ENCODE measurements at places on chromosomes 3 and 15.
A peak's percentile ranks its signal among the peaks of the same experiment; 100 is the strongest.

DNA sequence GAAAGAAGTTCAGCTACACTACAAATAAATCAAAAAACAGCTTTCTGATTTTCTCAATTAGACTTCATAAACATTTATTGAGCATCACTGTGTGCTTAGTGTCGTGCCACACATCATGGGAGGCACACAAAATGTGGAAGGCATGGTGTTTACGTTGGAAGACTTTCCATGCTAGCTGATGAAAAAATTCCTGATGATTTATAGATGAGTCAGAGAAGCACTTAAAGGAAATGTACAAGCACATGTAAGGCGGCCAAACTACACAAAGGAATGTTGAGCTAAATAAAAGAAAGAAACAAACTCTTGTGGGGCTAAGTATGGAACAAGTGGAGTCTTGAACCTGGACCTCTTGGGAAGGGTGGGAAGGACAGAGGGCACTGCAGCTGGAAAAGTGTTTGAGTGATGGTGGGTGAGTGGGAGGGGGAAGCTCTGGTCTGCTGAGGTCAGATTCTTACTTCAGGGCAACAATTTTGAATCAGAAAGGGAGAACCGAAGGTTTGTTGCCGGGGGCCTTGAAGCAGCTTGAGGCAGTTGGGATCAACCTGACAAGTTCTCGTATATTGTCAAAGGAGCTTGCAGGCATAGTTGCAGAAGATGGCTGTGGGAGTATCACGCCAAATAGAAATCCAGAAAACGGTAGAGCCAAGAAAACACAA is 66.9 kb downstream of the FOXB1 start:
- DNase-seq, result no peak
- no peak overlapping the region for H3K4me3 ChIP-seq
- H3K4me1 ChIP-seq, result peaks cover 14% of the 10 kb centered on the region

DNA sequence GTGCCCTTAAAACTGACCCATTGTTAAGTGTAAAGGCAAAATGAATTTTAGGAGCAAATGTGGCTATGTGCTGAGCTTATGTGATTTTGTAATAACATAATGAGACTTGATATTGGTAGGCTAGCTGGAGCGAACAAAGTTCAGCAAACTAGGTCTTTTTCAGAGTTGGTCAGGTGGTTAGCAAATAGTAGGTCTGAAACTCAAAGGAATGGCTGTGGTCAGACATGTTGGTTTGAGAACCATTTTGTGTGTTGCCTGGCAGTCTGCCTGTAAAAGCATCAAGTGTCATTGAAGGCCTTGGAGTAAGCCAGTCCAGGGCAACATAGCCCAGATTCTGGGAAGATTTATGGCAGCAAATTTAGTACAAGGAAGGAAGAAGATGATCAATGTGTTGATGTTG is 16.4 kb downstream of the FBXO22 start:
- peaks cover 8% of the 10 kb centered on the region for H3K4me1 ChIP-seq
- no peak overlapping the region for H3K4me3 ChIP-seq
- peaks cover 9% of the 10 kb centered on the region for H3K36me3 ChIP-seq
- H3K27ac ChIP-seq, result no peak overlapping the region

DNA sequence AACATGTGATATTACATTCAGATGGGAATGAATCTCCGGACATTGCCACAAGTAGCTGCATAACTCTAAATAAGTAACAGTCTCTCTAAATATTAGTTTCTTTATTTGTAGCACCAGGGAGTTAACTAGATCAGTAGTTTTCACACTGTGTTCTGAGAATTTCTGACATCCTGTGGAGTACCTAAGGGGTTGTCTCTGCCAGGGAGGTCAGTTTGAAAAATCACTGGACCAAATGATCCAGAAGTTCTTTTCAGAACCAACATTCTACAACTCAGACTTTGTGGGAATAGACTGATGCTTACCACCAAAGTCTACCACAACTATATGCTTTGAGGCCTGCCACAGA is 9.0 kb upstream of the ILDR1 start:
- no peak overlapping the region for H3K27ac ChIP-seq
- H3K4me1 ChIP-seq, result no peaks in the 10 kb centered on the region
- H3K4me3 ChIP-seq, result no peak overlapping the region
- DNase-seq, result no peak
- H3K36me3 ChIP-seq, result no peaks in the 10 kb centered on the region
- no peaks in the 10 kb centered on the region for H3K27me3 ChIP-seq

DNA sequence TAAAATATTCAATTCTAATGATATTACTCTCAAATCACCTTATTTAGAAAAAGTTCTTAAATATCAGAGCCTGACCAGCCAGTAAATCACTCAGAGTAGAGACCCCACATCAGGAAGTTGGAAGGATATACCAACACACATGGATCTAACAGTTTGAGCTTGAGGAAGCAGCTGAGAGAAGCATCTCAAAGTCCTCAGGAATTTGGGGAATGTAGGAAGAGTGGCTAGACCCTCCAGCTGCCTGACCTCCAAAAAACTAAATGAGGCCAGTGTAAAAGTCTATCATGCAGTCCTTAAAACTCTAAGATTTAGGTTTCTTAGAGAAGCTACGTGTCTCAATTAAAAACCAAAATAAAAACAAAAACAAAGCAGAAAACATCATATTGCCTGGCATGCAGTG is 55.4 kb downstream of the SETD2 start:
- peak overlapping the region; percentile 82 for H3K27ac ChIP-seq
- H3K4me3 ChIP-seq, result no peak overlapping the region
- peaks cover 7% of the 10 kb centered on the region for H3K4me1 ChIP-seq

DNA sequence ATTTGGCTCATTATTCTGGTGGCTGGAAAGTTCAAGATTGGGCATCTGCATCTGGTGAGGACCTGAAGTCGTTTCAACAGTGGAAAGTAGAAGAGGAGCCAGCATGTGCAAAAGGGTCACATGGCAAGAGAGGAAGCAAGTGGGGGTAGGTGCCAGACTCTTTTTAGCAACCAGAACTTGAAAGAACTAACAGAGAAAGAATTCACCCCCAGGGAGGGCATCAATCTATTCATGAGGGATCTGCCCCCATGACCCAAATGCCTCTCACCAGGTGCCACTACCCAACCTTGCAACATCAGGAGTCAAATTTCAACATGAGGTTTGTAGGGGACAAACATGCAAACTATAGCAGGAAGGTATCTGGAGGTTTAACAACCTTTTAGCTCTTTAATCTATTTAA is 10.3 kb upstream of the RYK start:
- no peak overlapping the region for H3K4me3 ChIP-seq
- no peaks in the 10 kb centered on the region for H3K36me3 ChIP-seq
- peak overlapping the region; percentile 47 for H3K27ac ChIP-seq
- H3K4me1 ChIP-seq, result peaks cover 30% of the 10 kb centered on the region
- H3K27me3 ChIP-seq, result no peaks in the 10 kb centered on the region

DNA sequence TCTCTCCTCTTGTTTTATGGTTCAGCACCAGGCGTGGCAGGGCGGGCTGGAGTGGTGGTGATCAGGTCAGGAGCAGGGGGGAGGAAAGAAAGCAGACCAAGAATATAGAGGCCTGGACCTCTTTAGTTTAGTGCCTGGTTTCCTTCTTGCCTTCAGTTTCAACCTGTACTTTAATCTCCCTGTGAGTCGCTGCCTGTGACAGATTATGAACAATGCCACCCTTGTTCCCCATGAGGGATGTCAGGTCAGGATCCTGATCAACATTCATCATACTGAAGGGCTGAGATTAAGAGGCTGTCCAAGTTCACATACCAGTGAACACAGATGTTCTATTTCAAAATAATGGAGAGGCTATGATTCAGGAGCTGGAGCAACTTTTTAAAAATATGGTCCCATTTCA is 11.4 kb downstream of the ENTPD3 start:
- no peak overlapping the region for H3K4me3 ChIP-seq
- no peaks in the 10 kb centered on the region for H3K27me3 ChIP-seq
- H3K36me3 ChIP-seq, result no peaks in the 10 kb centered on the region
- peak overlapping the region; percentile 41 for H3K27ac ChIP-seq
- no peak for DNase-seq

- H3K4me3 ChIP-seq, result no peak overlapping the region
- H3K4me1 ChIP-seq, result peaks cover 13% of the 10 kb centered on the region
- H3K27ac ChIP-seq, result no peak overlapping the region
- H3K27me3 ChIP-seq, result no peaks in the 10 kb centered on the region
- no peak for DNase-seq
These were observed 648.7 kb upstream of the CCDC54 start for GRCh38 chr3:106728315-106729098.

- no peaks in the 10 kb centered on the region for H3K36me3 ChIP-seq
- H3K27ac ChIP-seq, result no peak overlapping the region
- DNase-seq, result no peak
- H3K27me3 ChIP-seq, result peaks cover 5% of the 10 kb centered on the region
These were observed 187.3 kb upstream of the TSC22D2 start for GRCh38 chr3:150220799-150221198.

- no peak overlapping the region for H3K27ac ChIP-seq
- H3K27me3 ChIP-seq, result peaks cover 31% of the 10 kb centered on the region
- no peaks in the 10 kb centered on the region for H3K36me3 ChIP-seq
- no peak for DNase-seq
- no peaks in the 10 kb centered on the region for H3K4me1 ChIP-seq
- no peak overlapping the region for H3K4me3 ChIP-seq
These were observed 58.9 kb upstream of the GOLGA8J start for GRCh38 chr15:30023798-30024295.

DNA sequence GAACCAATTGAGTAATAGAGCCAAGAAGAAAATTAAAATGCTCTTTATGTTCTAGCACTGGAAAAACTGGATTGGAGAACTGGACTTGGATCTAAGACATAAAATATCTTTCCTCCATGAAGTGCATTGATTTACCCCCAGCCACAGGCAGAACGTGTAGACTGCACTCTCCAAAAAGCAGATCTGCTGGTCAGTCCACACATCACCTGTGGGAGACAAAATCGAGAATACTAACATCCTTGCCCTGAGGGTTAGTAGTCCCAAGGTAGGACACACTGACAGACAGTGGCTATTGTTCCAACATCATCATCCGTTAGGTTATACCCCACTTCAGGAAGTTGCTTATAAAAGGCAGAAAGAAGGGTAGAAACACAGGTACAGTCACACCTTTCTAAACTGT is 257.1 kb upstream of the STT3B start:
- no peak for DNase-seq
- no peak overlapping the region for H3K4me3 ChIP-seq
- no peaks in the 10 kb centered on the region for H3K36me3 ChIP-seq
- no peaks in the 10 kb centered on the region for H3K27me3 ChIP-seq
- peaks cover 36% of the 10 kb centered on the region for H3K4me1 ChIP-seq
- H3K27ac ChIP-seq, result peak overlapping the region; percentile 89

- H3K4me1 ChIP-seq, result peaks cover 19% of the 10 kb centered on the region
- H3K27ac ChIP-seq, result peak overlapping the region; percentile 97
- peaks cover 2% of the 10 kb centered on the region for H3K36me3 ChIP-seq
These were observed 756 bp downstream of the CLPX start for GRCh38 chr15:65184305-65184867.

GRCh38 chr15:42031198-42031915 is 10.5 kb upstream of the PLA2G4E start:
- DNase-seq, result no peak
- peaks cover 20% of the 10 kb centered on the region for H3K27me3 ChIP-seq
- no peaks in the 10 kb centered on the region for H3K36me3 ChIP-seq
- no peak overlapping the region for H3K4me3 ChIP-seq
- H3K27ac ChIP-seq, result no peak overlapping the region

- H3K27ac ChIP-seq, result peak overlapping the region; percentile 59
- peaks cover 28% of the 10 kb centered on the region for H3K4me1 ChIP-seq
- H3K36me3 ChIP-seq, result peaks cover 11% of the 10 kb centered on the region
These were observed 206.9 kb downstream of the KLHL25 start for GRCh38 chr15:85587707-85588411.

DNA sequence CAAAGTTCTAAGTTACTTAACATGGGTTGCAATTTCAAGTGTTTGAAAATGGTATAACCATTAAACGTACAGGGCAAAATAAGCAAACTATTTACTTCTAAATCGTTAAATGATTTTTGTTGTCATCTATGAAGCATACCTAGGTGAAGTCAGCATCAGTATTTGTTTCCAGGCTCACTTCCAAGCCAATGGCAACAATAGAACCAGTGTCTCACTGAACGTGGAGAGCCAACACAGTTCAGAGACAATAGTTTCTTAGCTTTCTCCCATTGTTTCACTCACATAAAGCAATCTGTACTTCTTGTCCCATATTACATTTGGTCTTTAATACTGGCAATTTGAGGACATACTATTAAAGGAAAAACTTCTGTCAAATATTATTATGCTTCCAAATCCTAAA is 397.2 kb downstream of the MECOM start:
- no peak for DNase-seq
- no peak overlapping the region for H3K27ac ChIP-seq
- H3K4me3 ChIP-seq, result no peak overlapping the region
- peaks cover 42% of the 10 kb centered on the region for H3K4me1 ChIP-seq

- H3K4me3 ChIP-seq, result no peak overlapping the region
- peaks cover 77% of the 10 kb centered on the region for H3K4me1 ChIP-seq
- peak overlapping the region; percentile 95 for H3K27ac ChIP-seq
- peak; percentile 69 for DNase-seq
- H3K36me3 ChIP-seq, result no peaks in the 10 kb centered on the region
These were observed 163.9 kb downstream of the THSD4 start for GRCh38 chr15:71278989-71279756.

DNA sequence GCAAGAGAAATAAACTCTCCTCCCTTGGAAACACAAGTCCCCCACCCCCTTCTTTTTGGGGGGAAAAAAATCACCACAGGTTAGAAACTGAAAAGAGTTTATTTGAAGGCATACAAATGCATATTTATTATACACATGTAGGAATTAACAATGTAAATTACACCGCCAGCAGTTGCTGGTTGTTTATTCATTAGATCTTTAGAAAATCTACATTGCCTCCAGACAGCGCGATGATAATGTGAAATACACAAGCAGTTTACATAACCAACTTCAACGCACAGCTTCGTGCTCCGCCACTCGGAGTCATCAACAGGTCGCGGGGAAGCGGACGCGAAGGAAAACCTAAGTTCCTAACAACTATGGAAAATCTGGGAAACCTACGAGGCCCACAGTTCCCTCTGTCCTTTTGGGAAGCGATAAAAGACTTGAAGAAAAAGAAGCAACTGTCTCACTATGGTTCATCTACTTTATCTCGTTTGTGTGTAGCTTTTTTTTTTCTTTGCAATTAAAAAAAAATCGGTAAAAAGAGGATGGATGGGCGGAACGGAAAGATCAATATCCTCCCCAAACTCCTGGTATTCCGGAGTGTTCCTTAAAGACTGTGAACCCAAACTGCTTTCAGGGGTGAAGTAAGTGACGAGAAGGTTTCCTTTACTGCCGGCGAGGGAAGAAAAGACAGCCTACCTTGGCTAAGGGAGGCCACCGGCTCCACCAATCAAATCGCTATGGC is 8.4 kb upstream of the FOXB1 start:
- H3K4me1 ChIP-seq, result peaks cover 6% of the 10 kb centered on the region
- peaks cover 100% of the 10 kb centered on the region for H3K27me3 ChIP-seq
- DNase-seq, result no peak
- H3K4me3 ChIP-seq, result no peak overlapping the region

GRCh38 chr15:33641069-33641468 is 327.2 kb upstream of the CHRM5 start:
- no peak overlapping the region for H3K4me3 ChIP-seq
- peaks cover 2% of the 10 kb centered on the region for H3K4me1 ChIP-seq
- H3K27ac ChIP-seq, result no peak overlapping the region
- H3K36me3 ChIP-seq, result no peaks in the 10 kb centered on the region

- peaks cover 13% of the 10 kb centered on the region for H3K27me3 ChIP-seq
- no peaks in the 10 kb centered on the region for H3K36me3 ChIP-seq
- no peak overlapping the region for H3K4me3 ChIP-seq
- peaks cover 5% of the 10 kb centered on the region for H3K4me1 ChIP-seq
- H3K27ac ChIP-seq, result no peak overlapping the region
These were observed 95.8 kb upstream of the KLF13 start for GRCh38 chr15:31230630-31231485.

- DNase-seq, result no peak
- H3K36me3 ChIP-seq, result no peaks in the 10 kb centered on the region
- no peak overlapping the region for H3K4me3 ChIP-seq
- no peaks in the 10 kb centered on the region for H3K4me1 ChIP-seq
- peaks cover 2% of the 10 kb centered on the region for H3K27me3 ChIP-seq
These were observed 229.2 kb upstream of the CHRNA7 start for GRCh38 chr15:31801152-31801551.
